HL-60 (cell line): ENCODE measurements at places on chromosomes 5 and 9.
A peak's percentile ranks its signal among the peaks of the same experiment; 100 is the strongest.

- peak; percentile 44 for DNase-seq
Observed at GRCh38 chr9:4762108-4762885, 21.3 kb upstream of the AK3 start.

DNA sequence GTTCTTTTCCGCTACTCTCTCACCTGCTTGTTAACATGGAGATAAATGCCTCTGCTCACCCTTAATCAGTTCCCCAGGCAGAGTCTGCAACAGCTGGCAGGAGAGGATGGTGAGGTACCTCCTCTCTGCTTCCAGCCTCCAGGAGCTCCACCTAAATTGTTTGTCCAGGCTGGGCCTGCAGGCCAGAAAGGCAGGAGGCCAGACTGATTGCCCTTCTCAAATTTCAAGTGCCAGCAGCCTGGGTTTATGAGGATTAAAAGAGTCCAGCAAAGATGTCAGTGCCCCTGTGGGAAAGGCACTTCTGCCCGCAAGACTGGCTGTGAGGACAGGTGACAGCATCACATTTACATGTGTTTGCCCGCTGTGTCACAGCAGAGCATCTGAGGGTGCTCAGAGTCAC lies 19.8 kb downstream of the CORO2A start:
- DNase-seq: no peak

- DNase-seq: no peak
Observed at GRCh38 chr5:95102080-95102479, 182.8 kb downstream of the MCTP1 start.

DNA sequence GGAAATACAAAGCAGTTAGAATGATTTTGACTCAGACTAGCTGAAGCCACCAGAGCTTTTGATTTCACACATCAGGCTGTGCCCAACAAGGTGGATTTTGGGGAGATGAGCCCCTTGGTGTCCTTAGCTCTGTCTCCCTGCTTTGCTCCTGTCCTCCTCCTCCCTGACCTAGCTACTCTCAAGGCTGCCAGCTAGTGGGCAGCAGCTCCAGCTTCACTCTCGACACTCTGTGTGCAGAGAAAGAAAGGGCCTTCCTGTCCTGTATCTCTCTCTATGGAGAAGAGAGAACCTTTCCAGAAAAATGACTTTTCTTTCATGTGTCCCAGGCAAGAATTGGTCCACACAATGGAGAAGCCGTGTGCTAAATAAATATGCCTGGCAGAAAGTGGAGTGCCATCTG lies 446.2 kb downstream of the SEMA5A start:
- DNase-seq: no peak

GRCh38 chr9:15317836-15318235 lies 10.8 kb upstream of the TTC39B start:
- DNase-seq: no peak

GRCh38 chr5:89016741-89017303 lies 133.8 kb upstream of the MEF2C start:
- no peak for DNase-seq

DNA sequence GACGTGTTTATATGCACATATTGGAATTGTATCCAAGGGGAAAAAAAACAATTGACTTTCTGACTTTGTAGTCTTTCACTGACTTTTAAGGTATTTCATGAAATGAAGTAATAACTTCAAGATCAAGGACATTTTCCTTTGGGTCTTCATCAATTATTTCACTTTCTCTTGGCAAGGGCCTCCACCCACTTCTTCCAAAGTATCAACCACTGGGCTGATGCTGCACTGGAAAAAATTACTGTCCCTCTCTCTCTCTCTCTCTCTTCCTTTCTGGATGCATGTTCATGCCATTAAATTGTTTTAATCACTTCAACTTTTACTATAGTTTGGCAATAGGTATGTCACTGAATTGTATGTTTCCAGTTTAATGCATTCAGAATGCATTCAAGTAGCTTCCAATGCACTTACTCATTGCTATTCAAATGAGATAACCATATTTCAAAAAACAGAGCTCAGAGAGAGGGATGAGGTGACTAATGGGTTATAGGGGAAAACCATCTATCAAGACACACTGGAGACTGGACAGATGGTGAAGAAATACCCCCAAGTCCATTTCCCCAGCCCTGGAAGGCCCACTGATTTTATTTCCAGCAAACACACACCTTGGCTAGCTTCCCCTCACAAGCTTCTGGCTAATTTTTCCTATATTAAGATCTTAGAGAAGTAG lies 585.3 kb downstream of the EBF1 start:
- DNase-seq: no peak

- DNase-seq: no peak
Observed at GRCh38 chr9:126125992-126126409, 200.6 kb upstream of the MVB12B start.

- no peak for DNase-seq
Observed at GRCh38 chr9:88949961-88950340, 41.3 kb upstream of the S1PR3 start.

DNA sequence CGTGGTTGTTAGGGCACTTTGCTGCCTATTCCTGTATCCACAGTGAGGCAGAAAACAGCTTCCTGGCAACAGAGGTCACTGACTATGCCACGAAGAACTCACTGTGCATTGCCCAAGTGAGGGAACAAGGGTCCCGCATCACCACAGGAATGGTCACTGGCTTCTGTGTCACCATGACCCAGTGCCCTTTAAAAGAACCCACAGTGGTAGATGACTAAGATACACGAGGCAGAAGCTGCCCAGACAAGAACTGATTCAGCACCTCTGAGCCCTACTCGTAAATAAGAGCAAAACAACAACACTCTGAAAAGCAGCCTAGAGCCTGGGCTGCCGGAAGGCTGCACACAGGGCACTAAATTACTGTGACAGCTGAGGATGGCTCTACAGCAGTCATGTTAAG lies 236.6 kb upstream of the RASEF start:
- DNase-seq: no peak

GRCh38 chr5:502325-503079 lies 21.7 kb downstream of the SLC9A3 start:
- no peak for DNase-seq

DNA sequence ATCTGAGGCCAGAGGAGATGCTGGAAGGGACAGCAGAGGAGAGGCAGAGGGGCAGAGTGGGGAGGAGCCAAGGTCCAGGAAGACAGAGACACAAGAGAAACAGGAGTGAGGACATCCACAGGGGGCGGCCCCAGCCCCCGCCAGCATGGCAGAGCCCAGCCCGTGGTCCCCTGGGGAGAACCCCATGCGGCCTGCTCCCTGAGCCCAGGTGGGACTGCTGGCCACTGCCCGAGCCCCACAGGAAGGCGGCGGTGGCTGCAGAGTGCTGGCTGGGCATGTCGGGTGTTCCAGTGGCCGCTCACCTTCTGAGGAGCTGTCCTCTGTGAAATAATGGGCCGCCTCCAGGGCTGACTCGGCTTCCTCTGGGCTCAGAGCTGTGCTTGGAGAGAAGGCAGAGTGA lies 8.9 kb upstream of the MRNIP start:
- DNase-seq: no peak

DNA sequence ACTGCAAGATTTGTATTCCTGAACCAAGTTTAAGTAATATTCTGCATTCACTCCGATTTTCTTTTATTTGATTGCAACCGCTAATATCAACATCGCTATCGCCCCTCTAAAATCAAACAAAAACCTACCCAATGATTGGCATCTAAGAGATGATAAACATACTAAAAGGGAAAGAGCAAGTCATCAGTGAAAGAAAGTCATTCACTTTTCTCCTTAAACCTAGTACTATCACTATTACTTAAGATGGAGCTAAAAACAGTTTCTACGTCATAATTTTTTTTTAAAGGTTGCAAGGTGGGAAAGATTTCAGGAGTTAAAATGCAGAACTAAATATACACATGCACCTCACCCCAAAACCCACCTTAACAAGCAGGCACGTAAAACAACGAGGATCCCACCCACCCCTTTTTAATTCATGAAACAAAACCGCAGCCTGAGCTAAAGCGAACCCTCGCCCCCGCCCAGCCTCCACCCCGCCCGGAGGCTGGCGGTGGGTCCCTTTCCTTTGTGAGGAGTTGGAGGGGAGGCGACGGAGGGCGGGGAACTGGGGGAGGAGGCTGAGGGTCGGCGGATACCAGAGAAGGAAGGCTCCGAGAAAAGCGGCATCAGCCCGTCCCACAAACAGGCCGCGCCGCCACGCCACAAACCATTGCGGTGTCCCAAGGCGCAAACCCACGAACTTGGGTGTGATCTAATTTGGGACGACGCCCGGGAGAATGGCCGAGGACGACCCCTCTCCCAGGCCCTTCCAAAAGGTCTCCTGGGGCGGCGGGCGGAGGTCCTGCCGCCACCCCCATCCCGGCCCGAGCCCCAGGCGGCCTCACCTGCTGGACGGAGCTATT lies 861 bp downstream of the UBQLN1 start:
- peak; percentile 30 for DNase-seq

DNA sequence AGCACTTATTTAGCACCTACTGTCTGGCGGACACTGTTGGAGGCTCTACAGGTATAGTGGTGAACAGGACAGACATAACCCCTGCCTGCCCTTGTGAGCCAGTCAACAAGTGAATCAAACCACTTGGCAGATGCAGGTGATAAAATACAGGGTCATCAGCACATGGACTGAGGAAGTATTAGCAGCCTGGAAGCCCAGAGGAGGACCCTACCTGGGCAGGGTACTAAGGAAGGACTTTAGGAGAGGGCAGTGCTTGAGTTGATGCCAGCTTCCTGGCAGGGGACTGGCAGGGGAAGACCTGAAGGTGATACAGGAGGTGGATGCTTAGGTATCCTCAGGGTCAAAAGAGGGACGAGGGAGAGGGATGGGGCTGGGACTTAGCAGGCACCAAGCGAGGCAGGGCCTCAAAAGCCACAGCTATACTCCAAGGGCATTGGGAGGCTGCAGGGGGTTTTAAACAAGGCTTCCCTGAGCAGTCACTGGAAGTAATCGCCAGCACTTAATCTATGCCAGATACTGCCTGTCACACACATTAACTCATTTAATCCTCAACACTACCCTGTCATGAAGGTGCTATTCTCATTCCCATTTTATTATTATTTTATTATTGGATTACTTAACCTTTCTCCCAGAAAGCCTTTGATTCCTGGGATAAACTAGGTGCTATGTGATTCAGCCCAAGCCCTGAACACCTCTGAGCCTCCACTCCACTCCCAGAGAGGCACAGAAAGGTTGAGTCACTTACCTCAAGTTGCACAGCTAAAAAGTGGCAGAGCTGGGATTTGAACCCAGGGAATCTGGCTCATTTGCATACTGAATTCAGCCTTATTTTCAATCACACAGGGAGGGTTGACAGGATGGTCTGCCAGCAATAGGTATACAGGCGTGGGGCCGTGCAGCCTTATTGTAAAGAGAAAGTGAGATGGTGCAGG lies 63.8 kb upstream of the ORM1 start:
- DNase-seq: no peak

- DNase-seq: no peak
Observed at GRCh38 chr5:56200971-56201666, 32.0 kb downstream of the ANKRD55 start.

DNA sequence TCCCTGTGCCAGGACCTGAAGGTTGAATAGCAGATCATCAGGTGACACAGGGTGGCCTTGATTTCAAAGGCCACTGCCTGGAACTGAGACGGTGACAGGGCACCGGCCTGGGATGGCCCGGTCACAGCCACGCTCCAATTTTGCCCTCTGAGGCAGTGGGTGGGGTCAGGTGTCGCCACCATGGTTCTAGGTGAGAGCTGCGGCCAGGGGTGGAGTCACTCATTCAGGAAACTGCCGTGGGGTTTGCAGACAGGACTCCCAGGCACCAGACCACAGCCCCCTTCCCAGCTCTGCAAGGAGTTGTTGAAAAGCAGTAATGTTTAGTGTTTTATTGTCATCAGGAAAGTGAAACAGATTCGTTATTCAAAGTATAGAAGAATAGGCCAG lies 17.3 kb upstream of the RNU6ATAC start:
- DNase-seq: no peak

DNA sequence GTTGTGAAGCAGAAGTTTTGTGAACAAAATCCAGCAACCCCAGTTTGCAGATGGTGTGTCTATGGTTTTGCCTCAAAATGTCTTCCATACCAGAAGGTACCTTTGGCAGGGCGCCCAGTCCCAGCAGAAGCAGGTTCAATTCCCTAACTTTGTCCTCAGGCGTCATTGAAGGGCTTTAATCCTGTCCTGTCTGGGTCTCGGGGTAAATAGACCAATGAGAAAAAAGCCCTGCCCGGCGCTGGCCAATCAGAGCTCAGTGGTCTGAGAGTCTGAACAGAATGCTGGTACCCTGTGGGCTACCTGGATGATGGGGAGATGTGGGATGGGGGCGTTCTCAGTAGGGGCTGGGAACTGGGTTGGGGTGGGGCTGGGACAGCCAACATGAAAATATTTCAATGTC lies 6.2 kb upstream of the ST6GALNAC4 start:
- DNase-seq: no peak

- no peak for DNase-seq
Observed at GRCh38 chr5:34496701-34497469, 159.2 kb upstream of the RAI14 start.

DNA sequence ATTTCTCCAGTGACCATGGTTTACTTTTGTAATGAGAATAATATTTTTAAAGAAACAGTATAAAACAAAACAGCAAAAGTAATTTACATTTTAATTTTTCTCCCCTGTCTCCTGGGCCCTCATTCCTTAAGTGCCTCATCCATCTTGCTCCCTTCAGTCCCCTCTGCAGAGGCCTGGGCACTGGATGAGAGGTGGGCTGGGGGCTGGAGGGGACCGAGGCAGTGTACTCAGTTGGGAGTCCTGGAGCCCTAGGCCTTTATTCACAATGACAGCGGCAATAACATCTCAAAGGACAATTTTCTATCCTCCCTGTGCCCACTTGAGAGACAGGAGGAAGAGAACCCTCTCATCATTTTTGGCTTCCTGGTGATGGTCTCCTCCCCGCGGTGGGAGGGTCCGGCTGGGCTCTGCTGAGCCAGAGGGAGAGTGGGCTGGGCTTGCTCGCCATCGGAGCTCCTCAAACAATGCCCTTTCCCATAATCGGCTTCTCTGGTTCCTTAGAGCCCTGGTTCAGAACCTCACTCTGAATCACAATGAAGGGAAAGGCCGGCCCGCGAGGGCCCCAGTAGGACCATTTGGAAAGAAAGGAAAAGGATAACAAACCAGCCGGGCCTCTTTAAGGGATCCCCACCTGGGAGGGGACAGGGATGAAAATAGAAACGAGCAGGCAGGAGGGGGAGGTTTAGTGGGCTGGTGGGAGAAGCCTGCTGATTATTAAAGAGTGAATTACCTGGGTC lies 9.7 kb upstream of the SMIM32 start:
- no peak for DNase-seq

GRCh38 chr9:105972466-105973204 lies 278.3 kb downstream of the TMEM38B start:
- DNase-seq: no peak

DNA sequence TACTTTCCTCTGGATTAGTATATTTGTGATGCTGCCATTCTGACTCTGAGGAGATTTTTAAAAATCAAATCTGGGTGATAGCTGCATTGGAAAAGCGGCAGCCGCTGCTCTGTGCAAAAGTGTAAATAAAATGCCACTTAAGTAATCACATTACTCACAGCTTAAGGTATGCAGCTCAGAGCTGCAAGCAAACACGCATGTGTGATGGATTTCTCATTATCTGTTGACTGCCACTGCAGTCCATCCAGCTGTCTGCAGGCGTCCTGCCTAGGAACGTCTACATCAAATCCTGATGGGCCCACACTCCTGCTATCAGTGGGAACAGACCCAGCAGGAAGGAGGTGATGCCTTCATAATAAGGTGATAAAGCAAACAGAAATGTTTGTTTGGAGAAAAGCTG lies 216.9 kb downstream of the SPOCK1 start:
- no peak for DNase-seq
